Muscle of arm (tissue), 14 donors: ENCODE measurements at places on chromosomes 2 and 18.

DNA sequence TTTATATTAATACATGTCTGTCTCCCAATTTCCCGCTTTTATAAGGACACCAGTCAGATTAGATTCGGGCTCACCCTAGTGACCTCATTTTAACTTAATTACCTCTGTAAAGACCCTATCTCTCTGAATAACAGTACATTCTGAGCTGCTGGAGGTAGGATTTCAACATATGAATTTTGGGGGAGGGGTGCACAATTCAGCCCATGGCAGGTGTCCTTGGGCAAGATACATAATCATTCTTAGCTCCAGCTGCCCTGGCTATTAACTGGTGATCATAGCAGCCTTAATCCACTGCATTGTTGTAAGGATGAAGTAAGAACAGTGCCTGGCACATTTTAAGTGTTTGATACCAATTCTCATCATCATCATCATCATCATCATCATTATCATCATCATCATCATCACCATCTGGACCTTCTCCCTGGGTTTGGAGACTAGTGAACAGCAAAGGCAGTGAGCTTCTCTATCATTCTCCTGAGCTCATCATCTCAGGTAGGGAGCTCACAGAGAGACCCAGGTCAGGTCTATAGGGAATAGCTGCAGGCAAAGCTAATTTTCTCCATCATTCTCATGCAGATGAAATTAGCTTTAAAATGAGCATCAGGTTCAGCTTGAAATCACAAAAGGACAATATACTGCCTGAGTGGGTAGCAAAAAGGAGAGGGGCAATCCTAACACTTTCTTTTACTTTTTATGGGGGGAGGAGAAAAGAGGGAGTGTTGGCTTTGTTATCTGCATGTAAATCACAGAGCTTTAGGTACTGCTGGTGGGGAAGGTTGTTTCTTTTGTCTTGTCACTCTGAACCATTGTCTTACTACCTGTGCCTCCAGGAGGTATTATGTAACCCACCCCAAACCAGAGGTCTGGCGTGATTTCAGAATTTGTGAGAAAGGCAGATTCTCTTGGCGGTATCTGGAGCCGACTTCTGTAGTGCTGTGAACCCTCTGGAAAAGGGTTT is 125.5 kb upstream of the SPRED2 start:
- no peak for DNase-seq

DNA sequence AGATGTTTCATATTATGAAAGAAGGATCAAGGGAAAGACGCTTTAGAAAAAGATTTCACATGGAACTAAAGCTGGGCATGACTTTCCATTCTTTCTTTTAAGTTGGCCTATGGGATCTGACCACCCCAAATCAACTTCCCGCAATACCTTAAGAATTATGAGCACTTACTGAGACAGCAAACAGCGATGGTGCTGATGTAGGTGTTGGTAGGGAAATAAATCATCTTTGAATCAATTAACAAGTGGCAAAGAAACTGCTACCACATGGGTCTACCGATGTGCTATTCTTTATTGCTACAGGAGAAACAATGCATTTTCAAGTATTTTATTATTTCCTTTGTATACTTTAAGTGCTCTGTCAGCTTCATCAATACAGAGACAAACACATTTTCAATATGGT is 239.6 kb downstream of the PIEZO2 start:
- no peak for DNase-seq

DNA sequence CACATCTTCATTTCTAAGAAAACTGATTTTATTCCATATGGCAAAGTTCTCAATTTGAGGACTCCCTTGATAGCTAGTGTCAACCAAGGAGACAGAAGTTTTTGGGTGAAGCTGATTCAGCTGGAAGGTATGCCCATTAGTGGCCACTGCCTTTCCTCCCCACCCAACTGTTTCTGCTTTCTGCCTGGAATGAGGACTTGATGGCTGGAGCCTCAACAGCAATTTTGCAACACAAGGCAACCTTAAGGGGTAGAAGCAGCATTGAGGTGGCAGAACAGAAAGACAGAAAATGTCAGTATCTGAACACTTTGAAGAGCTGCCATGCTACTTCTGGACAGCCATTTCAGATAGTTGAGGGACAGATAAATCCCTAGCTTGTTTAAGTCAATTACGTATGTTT is 47.0 kb downstream of the INHBB start:
- no peak for DNase-seq

- no peak for DNase-seq
These were observed 73.6 kb downstream of the DYSF start for GRCh38 chr2:71526975-71527374.

GRCh38 chr2:235135195-235135965 is 183.6 kb downstream of the SH3BP4 start:
- DNase-seq = no peak

GRCh38 chr18:33577685-33578517 is at the start of gene ASXL3:
Gene ASXL3, plus strand, starts transcription at chr18:33578219. Its CDS starts 413 bp downstream, at chr18:33578632.
- DNase-seq = peak; percentile 67

DNA sequence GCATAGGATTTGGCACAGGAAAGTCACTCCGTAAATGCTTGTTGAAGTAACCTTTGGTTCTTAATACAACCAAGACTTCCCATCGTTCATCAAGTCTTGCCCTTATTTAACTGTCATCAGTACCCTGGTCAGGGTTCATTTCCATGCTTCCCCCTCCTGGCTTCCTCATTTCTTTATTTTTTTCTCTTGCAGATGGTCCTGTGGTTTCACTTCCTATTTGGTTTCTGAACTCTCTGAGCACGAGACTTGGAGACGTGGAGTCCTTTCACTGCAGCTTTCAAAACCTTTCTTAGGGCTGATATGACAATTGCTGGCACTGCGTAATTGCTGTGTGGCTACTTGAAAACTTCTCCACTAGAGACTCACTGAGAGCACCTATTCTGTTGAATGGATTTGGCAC is 59.9 kb upstream of the PID1 start:
- DNase-seq = peak; percentile 40

GRCh38 chr2:209985874-209986273 is 16.6 kb upstream of the RPE start:
- no peak for DNase-seq

DNA sequence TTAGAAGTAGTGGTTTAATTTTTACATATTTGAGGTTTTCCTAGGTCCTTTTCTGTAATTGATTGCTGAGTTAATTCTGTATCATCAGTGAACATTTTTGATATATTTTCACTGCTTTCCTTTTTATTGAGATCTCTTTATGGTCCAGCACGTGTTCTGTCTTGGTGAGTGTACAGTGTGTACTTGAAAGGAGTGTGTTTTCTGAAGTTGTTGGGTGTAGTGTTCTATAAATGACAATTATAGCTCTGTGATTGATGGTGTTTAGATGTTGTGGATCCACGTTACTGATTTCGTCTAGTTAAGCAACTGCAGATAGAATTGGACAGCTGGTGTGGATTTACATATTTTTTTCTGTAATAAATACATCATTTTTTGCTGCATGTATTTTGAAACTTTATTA is 32.7 kb downstream of the AGFG1 start:
- no peak for DNase-seq

DNA sequence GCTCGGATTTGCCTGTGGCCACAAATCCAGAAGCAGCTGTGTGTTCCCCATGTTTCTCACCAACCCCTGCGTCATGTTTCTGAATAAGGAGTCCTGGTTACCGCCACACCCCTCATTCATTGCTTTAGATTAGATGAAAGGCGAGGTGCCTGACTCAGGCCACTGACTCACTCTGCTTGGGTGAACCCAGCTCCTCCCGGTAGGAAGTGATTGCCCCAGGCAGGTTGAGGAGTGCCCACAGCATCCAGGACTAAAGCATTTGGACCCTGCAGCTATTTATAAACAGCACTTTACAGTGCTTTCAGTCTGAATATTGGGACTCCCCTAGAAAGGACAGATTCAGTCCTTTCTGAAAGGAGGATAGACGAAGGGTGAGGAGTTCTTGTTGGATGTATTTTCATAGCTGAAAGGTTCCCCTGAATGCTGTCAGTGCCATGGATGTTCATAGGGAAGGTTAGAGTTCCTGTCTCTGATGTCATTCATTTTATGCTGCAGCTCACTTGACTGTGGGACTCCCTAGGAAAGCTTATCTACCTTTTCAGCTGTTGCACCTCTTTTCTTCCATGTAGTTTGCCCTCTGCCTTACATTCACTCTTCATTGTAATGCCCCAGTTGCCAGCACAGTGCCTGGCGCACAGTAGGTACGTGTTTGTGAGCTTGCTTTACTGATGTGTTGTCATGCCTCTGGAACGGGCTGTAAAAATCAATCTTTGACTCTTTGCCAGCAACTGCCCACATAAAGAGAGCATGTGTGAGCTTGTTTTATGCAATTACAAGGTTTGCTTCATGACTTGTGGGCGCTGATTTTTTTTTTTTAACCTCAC is 14.9 kb downstream of the ITGA6 start:
- DNase-seq = no peak

DNA sequence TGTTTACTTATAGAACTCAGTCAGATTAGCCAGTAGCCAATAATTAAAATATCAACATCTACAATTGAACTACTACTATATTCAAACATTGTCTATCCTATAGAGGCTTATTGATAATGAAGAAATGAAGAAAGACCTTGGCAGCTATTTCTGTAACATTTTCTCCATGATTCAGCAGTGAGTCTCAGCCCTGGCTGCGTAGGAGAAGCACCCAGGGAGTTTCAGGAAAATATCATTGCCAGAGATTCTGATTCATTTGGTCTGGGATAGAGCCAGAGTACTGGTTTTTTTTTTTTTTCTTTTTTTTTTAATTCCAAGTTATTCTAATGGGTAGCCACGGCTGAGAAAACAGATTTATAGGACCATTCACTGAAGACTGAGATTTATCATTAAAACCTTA is 404.8 kb downstream of the TXNL1 start:
- DNase-seq = no peak

DNA sequence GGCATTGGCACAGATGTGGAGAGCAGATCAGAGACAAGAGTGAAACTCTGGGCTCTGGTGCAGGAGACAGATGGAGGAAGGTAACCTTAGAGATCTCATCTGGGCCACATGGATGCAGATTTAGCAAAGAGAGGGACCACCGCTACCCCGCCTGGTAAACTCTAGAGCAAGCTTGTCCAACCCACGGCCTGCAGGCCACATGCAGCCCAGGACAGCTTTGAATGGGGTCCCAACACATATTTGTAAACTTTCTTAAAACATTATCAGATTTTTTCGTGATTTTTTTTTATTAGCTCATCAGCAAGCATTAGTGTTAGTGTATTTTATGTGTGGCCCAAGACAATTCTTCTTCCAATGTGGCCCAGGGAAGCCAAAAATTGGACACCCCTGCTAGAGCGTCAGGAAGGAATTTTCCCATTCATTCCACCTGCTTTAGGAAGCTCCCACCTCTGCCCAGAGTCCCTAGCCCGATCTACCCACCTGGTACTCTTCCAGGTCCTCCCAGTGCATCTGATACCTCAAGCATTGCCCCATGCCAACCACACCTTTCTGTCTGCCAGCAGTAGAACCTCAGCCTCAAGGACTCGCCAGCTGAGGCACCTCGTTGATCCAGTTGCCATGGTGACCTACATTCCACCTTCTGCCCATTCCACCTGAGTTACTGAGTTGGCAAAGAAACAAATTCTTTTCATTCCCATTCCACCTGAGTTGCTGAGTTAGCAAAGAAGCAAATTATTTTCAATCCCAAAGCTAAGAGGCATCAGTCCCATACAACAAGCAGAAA is at the start of gene CIB4:
Gene CIB4 (minus strand): TSS at position 586 of the 784 bp plus-strand sequence. CDS start 52 bp downstream, at position 534.
- DNase-seq = no peak

DNA sequence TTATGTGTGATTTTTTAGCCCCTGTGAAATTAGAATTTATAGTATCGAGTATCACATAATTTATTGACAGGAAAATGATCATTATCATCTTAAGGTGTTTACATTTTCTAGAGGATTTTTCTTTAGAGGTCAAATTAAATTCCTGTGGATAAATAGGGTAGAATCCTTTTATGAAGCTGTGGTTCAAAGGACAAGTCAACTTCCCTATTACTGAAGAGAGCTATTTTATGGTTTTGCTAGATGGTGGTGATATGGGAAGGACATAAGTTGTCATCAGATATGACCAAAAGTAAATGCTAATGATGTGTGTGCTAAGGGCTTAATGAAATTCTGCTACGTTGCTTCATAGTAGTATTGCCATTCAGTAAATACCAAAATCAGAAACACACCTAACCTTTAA is 80.1 kb downstream of the EML4 start:
- DNase-seq = no peak

GRCh38 chr2:38155-38554 is 8.2 kb downstream of the FAM110C start:
- DNase-seq = no peak
